ENCODE measurements at places on chromosomes 6 and 20.

- no peak for DNase-seq
These were observed 267.7 kb downstream of the RNF144B start for GRCh38 chr6:18654821-18655220.

GRCh38 chr6:45478240-45478639 lies 100.5 kb upstream of the SUPT3H start:
- DNase-seq, result no peak

- DNase-seq, result no peak
These were observed 226.9 kb downstream of the SIM1 start for GRCh38 chr6:100237821-100238220.

DNA sequence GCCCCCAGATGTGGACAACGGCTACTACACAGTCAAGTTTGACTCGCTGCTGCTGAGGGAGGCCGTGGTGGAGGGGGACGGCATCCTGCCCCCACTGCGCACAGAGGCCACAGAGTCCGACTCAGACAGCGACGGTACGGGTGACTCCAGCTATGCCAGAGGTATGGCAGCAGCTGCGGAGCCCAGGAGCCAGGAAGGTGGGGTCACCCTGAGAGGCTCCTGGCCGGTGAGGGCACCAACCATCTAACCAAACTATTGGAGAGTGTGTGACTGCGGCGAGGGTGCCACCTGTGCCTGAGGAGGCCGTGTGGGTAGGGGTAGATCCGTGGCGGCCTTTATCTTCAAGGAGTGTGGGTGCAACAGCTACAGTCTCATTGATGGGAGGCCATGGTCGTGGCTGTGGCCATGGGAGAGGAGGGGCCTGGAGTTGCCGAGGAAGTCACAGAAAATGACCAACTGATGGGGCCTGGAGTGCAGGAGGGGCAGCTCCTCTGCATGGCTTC lies 2.8 kb upstream of the LIME1 start:
- DNase-seq, result no peak

GRCh38 chr6:99563056-99563723 lies 5.3 kb downstream of the CCNC start:
- no peak for DNase-seq

GRCh38 chr6:139905404-139906052 lies 531.1 kb upstream of the CITED2 start:
- DNase-seq, result no peak

DNA sequence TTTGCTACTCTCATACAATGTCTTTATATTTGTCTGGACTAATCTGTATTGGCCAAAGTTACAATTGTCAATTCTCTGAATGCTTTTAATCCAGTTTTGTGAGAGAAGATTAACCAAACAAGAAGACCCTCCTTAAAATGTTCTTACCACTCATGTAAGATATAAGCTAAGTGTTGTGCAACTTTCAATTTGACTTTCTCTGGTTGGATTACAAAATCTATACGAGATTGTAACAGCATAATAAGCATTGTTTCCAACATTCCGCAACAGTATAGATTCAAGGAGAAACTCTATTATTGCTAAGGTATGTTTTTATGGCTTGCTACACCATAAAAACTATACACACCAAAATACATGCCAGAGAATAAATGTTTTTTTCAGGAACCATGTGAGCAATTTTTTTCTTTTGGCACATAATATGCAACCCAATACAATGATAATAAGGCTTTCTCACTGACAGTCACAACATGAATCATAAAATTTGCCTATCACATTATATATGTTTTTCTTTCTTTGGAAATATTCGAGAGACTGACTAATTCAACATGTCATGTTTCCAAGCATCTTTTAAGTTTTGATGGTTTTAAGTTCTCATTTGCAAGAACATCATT lies 12.2 kb upstream of the TRPC4AP start:
- no peak for DNase-seq
